HCT116 (cell line): ENCODE measurements at places on chromosomes 5 and 9. TPM values are rescaled to one million over a fixed set of nuclear protein-coding genes. Genes with fewer than 3 reads are reported as not detected.

DNA sequence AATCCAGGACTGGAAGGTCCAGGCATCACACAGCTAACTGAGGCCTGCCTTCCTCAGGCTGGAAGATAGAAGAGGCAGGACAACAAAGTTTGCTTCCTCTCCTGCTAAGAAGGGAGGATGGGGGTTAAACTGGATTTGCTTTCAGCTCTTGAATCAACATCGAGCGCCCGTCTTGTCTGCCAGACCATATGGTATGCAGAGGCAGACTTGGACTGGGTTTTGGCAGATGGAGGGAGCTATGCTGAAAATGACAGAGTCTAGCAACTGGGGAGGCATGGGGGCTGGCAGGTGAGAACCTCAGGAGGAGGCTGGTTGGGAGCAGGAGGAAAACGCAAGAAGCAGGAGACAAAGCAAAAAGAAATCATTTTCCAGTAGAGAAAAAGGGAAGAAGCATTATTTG lies 289.5 kb upstream of the IL12B start:
- no peak for DNase-seq

DNA sequence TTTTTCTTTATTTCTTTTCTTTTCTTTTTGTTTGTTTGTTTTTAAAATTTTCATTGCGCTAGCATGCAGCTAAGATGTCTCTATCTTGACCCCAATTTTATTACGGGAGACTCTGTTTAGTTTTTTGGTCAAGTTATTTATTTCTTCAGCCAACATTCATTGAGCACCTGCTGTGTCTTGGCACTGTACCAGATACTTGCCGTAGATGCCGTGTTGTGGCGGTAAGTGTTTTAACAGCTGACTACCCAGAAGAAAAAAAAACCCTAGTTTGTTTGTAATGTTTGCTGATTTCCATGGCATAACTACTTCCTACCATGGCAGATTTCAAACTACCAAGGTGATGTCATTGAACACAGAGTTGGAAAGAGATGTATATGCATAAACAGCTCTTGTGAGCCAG lies 65.0 kb downstream of the UGCG start:
- DNase-seq: peak; percentile 19

- DNase-seq: no peak
Measured at GRCh38 chr9:113456235-113456634, 7.3 kb upstream of the RGS3 start.

- DNase-seq: no peak
Measured at GRCh38 chr9:87059772-87060171, 112.5 kb upstream of the GAS1 start.

DNA sequence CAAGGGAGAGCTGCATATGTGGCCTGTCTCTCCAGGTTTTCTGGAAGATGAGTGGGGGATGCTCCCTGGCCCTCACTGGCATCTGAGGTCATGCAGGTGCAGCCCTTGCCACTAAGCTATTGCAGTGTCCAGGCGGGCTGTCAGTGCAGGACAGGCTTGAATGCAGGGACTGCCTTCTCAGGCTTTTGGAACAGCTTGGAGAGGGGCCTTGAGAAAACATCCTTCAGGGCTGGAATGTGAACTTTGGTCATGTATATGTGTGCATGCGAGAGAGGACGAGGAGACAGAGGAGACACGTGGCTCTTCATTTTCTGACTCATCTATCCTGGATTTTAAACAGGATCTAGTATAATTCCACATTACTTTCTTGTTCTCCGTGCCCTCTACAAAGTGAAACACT lies 90.3 kb downstream of the MACROH2A1 start:
- DNase-seq: no peak

DNA sequence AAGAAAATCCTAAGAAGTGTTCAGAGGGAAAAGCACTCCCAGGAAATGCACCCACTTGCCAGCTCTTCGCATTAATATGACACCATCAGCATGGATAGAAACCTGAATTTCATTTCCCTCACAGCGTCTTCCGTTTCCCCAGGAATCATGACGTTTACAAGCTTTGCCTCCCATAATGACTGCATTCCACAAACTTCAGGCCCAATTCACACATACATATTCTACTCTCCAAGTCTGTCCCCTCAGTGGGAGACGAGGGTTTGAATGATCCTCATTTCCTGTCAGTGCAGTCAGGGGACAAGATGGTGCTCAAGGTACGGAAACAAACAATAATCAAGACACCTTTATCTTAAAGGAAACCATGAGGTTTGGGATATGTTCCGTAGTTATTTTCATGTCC lies 44.9 kb upstream of the MAN2A1 start:
- no peak for DNase-seq

- DNase-seq: no peak
Measured at GRCh38 chr5:134555223-134555889, 29.9 kb downstream of the JADE2 start.

DNA sequence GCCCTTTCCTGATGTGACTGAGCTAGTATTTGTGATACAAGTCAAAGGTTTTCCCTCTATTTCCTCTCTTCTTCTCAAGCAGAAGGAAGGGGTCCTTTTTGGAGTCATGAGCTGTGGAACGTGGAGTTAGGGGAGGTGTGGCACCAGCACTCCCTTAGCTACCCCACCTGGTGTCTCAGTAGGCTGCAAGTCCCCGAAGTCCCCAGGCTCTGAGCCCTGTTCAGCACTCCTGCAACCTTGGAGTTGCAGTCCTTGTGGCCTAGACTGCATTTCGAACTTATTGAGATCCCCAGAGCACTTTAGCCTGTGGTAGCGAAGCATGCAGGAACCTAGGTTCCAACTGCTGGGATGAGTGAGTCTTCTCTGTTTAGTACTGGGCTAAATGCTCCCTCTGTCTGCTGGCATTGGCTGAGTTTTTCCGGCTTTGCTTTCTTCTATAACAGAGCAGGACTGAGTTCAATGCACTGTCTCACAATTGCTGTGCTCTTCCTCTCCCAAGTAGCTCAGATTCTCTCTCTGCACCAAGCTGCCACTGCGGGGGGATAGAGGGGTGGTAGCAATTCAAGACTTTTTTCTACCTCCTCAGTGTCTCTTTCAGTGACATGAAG lies 600.7 kb upstream of the CDH9 start:
- DNase-seq: no peak

DNA sequence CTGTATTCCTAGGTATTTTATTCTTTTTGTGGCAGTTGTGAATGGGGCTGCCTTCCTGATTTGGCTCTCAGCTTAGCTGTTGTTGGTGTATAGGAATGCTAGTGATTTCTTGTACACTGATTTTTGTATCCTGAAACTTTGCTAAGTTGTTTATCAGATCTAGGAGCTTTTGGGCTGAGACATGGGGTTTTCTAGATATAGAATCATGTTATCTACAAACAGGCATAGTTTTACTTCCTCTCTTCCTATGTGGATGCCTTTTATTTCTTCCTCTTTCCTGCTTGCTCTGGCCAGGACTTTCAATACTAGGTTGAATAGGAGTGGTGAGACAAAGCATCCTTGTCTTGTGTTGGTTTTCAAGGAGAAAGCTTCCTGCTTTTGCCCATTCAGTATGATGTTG lies 129.9 kb downstream of the DMXL1 start:
- DNase-seq: no peak

Gene FAM221B
- not detected for total RNA-seq

Gene RAPGEF6
- total RNA-seq: 18.4 TPM

Gene BTNL8
- not detected for total RNA-seq

Gene ARID3C
- 0.42 TPM for total RNA-seq

Gene EQTN
- total RNA-seq: not detected
